IPS DF 6.9 (cell line): ENCODE measurements at places on chromosomes 4 and X.
A peak's percentile ranks its signal among the peaks of the same experiment; 100 is the strongest.

DNA sequence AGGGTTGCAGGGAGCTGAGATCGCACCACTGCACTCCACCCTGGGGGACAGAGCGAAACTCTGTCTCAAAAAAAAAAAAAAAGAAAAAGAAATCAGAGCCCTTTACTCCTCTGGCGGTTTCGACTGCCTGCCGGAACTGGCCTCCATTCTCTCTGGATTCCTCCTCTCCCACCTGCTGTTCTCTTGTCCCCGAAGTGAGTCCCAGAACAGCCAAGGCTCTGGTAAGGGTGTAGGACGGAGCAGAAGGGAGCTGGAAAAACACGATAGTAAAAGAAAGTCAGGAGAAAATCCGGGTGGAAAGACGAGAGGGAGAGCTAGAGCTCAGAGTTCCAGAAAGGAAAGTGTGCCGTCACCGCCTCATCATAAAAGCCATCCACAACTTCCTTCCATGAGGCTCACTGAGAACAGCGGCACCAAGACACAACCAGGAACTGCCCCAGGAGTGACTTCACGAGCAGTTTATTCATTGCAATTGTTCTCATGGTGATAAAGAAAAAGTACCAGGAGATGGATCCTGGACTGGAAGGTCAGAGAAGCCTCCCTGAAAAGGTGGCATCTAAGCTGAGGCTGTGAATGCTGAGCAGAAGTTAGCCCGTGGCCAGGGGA, 12.3 kb downstream of the TLR3 start:
- DNase-seq = peak; percentile 80

DNA sequence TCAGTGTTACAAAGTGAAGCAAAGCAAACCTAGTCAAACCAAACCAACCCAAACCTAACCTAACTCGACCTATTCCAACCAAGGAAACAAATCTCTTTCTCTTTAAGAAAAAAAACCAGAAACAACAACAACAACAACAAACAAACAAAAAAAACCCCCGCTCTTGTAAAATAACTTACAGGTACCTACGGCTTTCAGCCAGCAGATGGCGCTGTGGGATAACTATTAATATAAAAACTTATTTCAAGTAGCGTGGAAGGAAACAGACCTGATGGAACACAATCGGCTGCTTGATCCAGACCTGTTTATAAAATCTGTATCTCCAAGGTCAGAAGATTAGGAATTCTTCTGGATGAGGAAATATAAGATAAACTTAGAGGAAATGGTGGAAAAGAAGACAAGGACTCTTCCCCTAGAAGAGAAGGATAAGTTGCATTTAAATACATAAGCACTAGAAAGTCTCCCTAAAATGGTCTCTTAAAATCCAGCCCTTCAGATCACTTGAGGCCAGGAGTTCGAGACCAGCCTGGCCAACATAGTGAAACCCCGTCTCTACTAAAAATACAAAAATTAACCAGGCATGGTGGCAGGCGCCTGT, 34.4 kb upstream of the CDKL5 start:
- DNase-seq = no peak

DNA sequence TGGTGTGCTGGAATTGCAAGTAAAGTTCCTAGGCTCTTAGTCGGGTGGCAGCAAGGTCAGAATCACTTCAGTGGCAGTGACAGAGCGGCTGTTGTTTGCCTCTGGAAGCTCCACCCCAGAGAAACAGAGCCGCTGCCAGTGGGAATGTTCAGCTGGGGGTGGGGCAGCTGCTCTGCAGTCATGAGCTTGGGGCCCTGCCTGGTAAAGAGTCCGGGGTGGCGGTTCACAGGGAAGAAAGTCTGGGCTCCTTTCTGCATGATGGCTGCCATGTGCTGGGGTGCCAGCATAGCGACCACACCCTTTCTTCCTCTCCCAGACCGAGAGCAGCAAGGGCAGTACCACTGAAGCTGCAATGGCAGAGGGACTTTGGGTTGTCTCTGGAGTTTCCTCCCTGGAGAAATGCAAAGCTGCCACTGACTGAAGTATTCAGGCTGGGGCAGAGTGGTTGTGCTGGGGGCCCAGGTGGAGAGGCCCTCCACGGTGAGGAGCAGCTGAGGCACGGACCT, 108.8 kb upstream of the CENPE start:
- no peak for DNase-seq

DNA sequence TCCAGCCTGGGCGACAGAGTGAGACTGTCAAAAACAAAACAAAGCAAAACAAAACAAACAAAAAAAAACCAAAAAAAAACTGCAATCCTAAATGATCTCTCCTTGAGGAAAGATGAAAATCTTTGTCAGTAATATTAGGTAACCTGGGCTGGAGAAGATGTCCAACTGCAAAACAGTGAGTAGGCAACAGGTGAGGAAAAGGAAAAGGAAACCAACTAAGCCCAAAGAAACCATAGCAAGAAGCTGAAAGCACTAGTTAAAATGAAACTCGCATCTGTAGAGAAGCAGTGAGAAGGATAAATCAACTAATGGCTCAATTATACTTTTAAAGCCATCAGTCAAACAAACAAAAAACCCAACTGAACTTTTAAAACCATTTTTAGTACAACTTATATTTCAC, 54.2 kb downstream of the ENOX2 start:
- DNase-seq = no peak

- no peak for DNase-seq
Observed at GRCh38 chr4:81676537-81676936, 204.8 kb upstream of the RASGEF1B start.

GRCh38 chr4:7854216-7854615, 85.4 kb downstream of the AFAP1 start:
- DNase-seq = no peak

- DNase-seq = peak; percentile 1
Observed at GRCh38 chrX:32673193-32673592, 538.2 kb downstream of the DMD start.

- no peak for DNase-seq
Observed at GRCh38 chrX:155027509-155028066, 944 bp downstream of the FUNDC2 start.

GRCh38 chr4:154534296-154534695, 15.9 kb downstream of the PLRG1 start:
- DNase-seq = no peak

- DNase-seq = no peak
Observed at GRCh38 chr4:101356928-101357327, 9.6 kb upstream of the PPP3CA start.

DNA sequence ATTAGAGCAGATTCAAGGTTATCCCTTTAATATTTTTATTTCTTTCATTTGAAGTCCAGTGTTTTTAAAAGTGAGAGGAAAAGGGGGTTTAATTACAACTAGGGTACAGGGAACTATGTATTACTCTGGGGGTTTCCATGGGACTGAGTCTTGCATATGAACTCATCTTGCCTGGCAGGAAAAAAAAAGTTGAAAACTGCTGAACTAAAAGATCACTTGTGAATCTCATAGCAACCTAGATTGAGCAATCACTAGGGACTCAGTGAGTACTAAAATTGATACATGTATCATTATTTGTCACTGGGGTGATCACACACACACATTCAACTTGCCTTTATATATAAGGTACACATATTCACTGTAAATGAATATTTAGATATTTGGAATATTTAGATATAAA, 180.7 kb upstream of the SFRP2 start:
- no peak for DNase-seq

DNA sequence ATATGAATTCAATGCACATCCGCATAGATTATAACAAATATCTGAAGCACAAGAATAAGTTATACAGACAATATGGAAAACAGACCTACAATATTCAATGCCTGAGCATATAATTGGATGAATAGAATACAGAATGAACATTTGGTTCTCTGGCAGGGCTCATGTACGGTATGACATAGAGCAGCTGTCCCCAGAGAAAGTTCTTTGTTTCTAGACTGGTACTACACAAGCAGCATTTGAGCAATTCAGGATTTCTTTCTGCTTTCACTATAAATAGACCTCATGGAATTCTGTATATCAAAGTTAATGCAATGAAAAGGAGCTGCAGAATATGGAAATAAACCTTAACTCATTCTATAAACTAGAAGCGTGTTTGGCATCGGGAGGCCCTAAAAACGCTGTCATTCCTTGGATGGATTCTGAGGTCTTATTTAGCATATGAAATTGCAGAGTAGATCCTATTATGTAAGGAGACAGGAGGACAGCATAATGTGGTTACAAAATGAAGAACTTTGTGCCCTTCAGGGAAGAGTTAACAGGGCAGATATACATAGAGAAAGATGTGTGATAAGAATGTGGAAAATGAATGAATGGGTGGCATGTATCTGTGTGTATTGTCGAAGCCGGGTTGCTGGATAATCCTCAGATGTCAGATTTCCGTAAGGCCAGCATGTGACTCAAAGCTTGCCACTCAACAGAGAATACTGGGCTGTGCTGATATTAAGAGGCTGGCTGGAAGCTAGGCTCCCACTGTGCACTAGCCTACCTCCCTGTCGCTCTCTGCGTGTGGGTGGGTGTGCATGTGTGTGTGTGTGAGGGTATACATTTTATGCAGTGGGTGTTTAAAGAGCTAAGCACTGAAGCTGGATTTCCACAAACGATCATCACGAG, 103.3 kb upstream of the SLC4A4 start:
- DNase-seq = no peak

DNA sequence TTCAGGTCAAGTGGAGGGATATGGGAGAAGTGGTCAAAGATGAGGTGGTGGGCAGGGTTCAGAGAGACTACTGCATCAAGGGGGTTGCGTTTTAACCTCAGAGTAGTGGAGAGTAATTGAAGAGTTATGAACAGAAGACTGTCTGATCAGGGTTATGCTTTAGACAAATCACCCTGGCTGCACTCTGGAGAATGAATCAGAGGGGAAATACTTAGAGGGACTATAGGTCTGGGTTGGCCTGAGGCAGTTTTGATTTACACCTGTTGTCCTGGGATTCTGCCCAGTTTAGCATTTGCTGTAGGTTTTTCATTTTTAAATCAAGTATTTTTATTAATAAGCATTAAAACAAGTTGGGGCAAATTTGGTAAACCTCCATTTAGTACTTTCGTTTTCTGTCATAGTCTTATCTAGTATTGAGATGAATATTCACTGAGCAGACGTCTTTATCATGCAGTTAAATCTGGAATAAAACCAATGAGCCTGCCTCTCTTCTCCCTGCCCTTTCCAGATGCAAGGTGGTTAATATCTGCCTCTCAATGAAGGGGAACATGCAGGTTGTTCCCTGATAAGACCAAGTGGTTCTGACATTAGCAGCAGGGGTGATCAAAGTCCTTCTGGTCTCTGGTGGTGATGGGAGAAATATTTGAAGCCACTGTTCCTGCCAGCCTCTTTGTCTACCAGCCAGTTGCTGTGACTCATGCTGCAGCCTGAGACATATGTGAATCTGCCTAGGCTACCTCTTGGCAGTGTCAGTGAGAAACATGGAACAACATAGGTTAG, 116.0 kb upstream of the RPS6KA3 start:
- no peak for DNase-seq

DNA sequence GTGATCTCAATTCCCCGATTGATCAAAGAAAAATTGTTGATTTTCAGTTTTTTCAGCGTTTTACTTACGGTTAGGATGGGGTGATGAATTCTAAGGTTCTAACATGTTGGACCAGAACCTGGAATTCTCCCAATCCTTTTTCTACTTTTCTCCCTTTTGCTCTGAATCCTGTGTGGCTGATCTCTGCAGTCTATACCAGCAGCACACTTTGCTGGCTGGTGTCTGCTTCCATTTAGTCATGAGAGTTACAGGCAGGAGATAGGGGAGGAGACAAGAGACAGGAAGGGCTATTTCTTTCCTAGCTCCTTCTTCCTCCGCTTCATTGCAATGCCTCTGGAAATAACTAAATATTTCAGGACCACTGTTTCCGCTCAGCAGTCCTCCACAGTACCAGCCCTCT, 623.9 kb downstream of the CENPC start:
- no peak for DNase-seq
